ENCODE measurements at places on chromosomes 1 and 21. TPM values are rescaled to one million over a fixed set of nuclear protein-coding genes. Genes with fewer than 3 reads are reported as not detected.

Gene SLC1A7
- not detected for total RNA-seq

Gene LGR6
- total RNA-seq, result not detected

Gene DCST1
- total RNA-seq, result not detected

Gene DEDD
- total RNA-seq, result 32.1 TPM

Gene LCE2C
- not detected for total RNA-seq

Gene REG4
- total RNA-seq, result not detected

Gene S100A7
- not detected for total RNA-seq

Gene ANGEL2
- 17.3 TPM for total RNA-seq

Gene HJV
- total RNA-seq, result not detected

Gene PTGER3
- total RNA-seq, result not detected

Gene HRNR
- not detected for total RNA-seq

Gene GPR137B
- 12.4 TPM for total RNA-seq

Gene PYHIN1
- not detected for total RNA-seq

Gene GMEB1
- total RNA-seq, result 5.3 TPM

Gene ANKRD34A
- total RNA-seq, result 1.0 TPM

Gene CELSR2
- total RNA-seq, result 51.5 TPM

Gene GPN2
- total RNA-seq, result 12.9 TPM

Gene CFAP141
- total RNA-seq, result not detected

All from mesangial cell (primary cell).